CD4-positive, alpha-beta memory T cell (primary cell): ENCODE measurements at places on chromosomes 16 and 17. TPM values are rescaled to one million over a fixed set of nuclear protein-coding genes. Genes with fewer than 3 reads are reported as not detected.

- H3K4me3 ChIP-seq = no peak overlapping the region
- no peak for DNase-seq
- no peaks in the 10 kb centered on the region for H3K4me1 ChIP-seq
- H3K36me3 ChIP-seq = no peaks in the 10 kb centered on the region
Measured at GRCh38 chr17:31538080-31538762, 146.7 kb downstream of the RAB11FIP4 start.

CHST4 gene
- total RNA-seq = not detected

DNA sequence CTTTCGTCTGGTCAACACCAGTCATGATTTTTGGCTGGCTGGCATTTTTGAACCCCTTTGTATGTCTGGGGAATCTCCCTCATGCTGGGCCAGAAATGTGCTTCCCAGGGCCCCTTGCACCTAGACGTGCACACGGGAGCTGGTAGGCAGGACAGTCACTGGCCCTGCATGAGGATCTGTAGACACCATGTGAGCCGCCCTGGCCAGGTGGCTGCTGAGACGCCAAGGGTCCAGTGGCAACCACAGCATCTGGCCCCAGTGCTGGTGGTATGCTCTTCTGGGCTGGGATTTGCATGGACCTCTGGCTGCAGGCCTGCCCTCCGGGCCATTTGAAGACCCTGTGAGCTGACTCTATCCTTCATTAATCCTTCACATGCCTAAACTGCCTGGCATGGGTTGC is 67.5 kb downstream of the NT5M start:
- no peak overlapping the region for H3K27ac ChIP-seq
- no peak for DNase-seq
- no peak overlapping the region for H3K4me3 ChIP-seq

MEOX1 gene
- 2.1 TPM for total RNA-seq

GRCh38 chr16:80440667-80441066 is 100.1 kb upstream of the DYNLRB2 start:
- H3K4me1 ChIP-seq = no peaks in the 10 kb centered on the region
- no peak overlapping the region for H3K27ac ChIP-seq
- H3K4me3 ChIP-seq = no peak overlapping the region
- no peak for DNase-seq
- no peaks in the 10 kb centered on the region for H3K36me3 ChIP-seq
- no peaks in the 10 kb centered on the region for H3K27me3 ChIP-seq

MYL11 gene
- total RNA-seq = 1.3 TPM

MMD gene
- total RNA-seq = 4.2 TPM

DNA sequence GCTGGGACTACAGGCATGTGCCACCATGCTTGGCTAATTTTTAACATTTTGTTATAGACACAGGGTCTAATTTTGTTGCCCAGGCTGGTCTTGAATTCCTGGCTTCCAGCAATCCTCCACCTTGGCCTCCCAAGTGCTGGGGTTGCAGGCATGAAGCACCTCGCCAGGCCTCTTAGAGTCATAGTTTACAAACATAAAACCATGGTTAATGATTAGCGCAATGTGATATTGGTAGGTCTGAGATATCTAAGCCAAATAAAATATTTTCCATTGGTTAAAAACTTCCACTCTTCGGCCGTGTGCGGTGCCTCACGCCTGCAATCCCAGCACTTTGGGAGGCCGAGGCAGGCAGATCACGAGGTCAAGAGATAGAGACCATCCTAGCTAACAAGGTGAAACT is 16.6 kb downstream of the TXNDC11 start:
- H3K36me3 ChIP-seq = peaks cover 34% of the 10 kb centered on the region
- H3K4me3 ChIP-seq = no peak overlapping the region
- H3K4me1 ChIP-seq = peaks cover 33% of the 10 kb centered on the region

- no peaks in the 10 kb centered on the region for H3K36me3 ChIP-seq
- DNase-seq = no peak
- no peak overlapping the region for H3K27ac ChIP-seq
- no peaks in the 10 kb centered on the region for H3K27me3 ChIP-seq
Measured at GRCh38 chr17:14940108-14940937, 324.8 kb downstream of the PMP22 start.

TBC1D26 gene
- 0.19 TPM for total RNA-seq

SLC16A13 gene
- total RNA-seq = 13.1 TPM

DNA sequence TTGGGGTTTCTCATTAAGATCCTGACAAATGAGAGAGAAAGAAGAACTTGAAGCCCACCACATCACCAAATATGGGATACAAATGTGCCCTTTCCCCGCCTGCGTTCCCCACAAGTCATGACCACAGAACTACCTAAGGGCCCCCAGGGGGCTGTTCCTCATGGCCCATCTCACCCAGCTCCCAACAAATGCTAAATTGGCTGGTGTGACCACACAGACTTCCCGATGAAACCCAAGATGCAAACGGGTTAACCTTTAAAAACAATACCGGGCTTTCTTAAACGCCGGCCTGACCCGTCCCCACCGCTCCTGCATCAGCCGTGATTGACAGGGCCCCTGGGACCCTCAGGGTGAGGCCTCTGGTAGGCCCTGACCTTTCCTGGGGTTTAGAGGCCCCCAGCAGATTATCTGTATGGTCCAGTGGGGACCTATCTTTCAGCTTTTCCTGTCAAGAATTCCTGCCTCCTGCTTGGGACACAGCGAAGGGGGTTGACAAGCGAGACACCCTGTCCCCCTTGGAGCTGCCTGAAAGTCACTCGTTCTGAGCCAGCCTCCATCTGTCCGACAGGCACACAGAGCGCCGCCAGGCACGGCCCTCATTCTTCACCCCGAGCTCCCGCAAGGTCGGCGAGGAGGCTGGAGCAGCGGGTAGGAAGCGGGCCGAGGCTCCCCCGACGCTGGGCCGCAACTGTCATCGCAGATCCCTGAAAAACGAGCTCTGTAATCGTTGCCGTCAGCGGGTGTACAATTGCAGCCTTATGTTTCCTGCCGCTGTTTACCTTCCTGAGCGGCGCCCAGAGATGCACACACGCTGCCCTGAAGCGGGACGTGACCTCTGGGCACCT is 300.1 kb downstream of the FOXL1 start:
- no peaks in the 10 kb centered on the region for H3K27me3 ChIP-seq
- DNase-seq = no peak
- no peaks in the 10 kb centered on the region for H3K36me3 ChIP-seq
- H3K27ac ChIP-seq = no peak overlapping the region

GCGR gene
- not detected for total RNA-seq

GRCh38 chr17:41415833-41416335 is 8.5 kb downstream of the KRT37 start:
- H3K36me3 ChIP-seq = no peaks in the 10 kb centered on the region
- H3K4me1 ChIP-seq = peaks cover 6% of the 10 kb centered on the region
- H3K27me3 ChIP-seq = no peaks in the 10 kb centered on the region
- no peak for DNase-seq

- no peak overlapping the region for H3K4me3 ChIP-seq
- no peak overlapping the region for H3K27ac ChIP-seq
- H3K36me3 ChIP-seq = no peaks in the 10 kb centered on the region
- DNase-seq = no peak
- no peaks in the 10 kb centered on the region for H3K27me3 ChIP-seq
- H3K4me1 ChIP-seq = no peaks in the 10 kb centered on the region
Measured at GRCh38 chr17:50191359-50192143, 9.9 kb downstream of the COL1A1 start.
